ENCODE measurements at places on chromosomes 3 and 15. TPM values are rescaled to one million over a fixed set of nuclear protein-coding genes. Genes with fewer than 3 reads are reported as not detected.

DNA sequence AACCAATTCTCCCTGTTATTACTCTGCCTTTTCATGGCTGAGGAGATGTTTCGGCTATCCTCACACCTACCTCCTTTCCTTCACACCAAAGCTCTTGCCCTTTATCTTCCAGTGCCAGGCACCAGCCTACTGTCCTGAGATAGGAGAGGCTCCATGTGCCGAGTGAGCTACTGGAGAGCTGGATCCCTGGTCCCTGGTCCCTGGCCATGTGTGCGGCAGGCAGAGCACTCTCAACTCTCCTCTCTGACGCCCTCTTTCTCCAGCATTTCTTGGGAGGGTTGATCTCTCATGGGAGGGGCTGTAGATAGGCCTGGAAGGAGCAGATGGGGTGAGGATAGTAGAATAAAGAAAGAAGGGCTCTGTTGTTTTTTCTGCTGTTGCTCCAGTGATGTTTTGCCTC lies 277.1 kb upstream of the UMPS start:
- H3K27ac ChIP-seq, result no peak overlapping the region
- H3K4me1 ChIP-seq, result no peaks in the 10 kb centered on the region
- H3K36me3 ChIP-seq, result no peaks in the 10 kb centered on the region

PEX11A gene
- 4.4 TPM for polyA plus RNA-seq

DNA sequence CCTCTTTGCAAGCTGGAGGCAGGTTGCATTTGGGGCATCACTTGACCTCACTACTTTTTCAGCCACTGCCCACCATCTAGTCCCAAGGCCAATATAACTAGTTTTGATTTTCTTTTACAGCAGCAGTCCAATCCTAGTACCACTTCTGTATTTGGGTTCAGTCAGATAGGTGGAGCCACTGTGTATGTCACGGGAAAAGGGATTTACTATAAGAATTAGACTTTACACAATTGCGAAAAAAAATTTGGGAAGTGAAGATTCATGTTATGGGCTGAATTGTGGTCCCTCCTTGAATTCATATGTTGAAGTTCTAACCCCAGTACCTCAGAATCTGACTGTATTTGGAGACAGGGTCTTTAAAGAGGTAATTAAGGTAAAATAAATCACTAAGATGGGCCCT lies 37.4 kb upstream of the NMNAT3 start:
- no peaks in the 10 kb centered on the region for H3K27me3 ChIP-seq
- H3K4me1 ChIP-seq, result no peaks in the 10 kb centered on the region
- no peak for DNase-seq
- H3K36me3 ChIP-seq, result no peaks in the 10 kb centered on the region
- no peak overlapping the region for H3K27ac ChIP-seq

DNA sequence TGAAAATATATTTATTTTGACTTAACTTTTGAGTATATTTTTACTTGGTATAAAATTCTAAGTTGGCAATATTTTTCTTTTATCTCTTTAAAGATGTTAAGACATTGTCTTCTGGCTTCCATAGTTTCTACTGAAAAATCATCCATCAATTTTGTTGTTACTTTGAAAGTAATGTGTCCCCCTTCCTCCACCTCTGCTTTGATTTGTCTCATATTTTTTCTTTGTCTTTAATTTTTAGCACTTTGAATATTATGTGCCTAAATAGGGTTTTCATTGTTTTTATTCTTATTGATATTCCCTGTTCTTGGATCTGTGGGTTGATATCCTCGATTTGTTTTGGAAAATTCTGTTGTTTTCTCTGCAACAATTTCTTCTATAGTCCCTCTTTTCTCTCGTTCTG lies 157.4 kb downstream of the CD47 start:
- peaks cover 2% of the 10 kb centered on the region for H3K27me3 ChIP-seq
- H3K4me3 ChIP-seq, result no peak overlapping the region
- H3K4me1 ChIP-seq, result peaks cover under 1% of the 10 kb centered on the region
- H3K27ac ChIP-seq, result no peak overlapping the region
- DNase-seq, result no peak

IFT80 gene
- polyA plus RNA-seq, result 4.9 TPM

DNA sequence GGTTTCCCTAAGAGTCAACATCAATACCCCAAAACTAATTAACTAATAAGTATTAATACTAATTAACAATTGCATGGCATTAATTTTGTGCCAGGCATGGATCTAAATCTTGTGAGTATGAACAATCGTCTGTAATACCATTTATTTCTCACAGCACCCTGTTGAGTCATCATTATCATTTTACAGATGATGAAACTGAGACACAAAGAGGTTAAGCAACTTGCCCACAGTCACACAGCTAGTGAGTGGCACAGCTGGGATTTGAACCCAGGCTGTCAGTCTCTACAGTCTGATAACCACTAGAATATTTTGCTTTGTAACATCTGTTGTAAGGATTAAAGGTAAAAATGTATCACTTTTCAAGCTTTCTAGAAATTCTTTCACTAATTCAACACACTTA lies 423.4 kb upstream of the WNT5A start:
- H3K4me3 ChIP-seq, result no peak overlapping the region
- H3K27me3 ChIP-seq, result no peaks in the 10 kb centered on the region
- DNase-seq, result no peak

DNA sequence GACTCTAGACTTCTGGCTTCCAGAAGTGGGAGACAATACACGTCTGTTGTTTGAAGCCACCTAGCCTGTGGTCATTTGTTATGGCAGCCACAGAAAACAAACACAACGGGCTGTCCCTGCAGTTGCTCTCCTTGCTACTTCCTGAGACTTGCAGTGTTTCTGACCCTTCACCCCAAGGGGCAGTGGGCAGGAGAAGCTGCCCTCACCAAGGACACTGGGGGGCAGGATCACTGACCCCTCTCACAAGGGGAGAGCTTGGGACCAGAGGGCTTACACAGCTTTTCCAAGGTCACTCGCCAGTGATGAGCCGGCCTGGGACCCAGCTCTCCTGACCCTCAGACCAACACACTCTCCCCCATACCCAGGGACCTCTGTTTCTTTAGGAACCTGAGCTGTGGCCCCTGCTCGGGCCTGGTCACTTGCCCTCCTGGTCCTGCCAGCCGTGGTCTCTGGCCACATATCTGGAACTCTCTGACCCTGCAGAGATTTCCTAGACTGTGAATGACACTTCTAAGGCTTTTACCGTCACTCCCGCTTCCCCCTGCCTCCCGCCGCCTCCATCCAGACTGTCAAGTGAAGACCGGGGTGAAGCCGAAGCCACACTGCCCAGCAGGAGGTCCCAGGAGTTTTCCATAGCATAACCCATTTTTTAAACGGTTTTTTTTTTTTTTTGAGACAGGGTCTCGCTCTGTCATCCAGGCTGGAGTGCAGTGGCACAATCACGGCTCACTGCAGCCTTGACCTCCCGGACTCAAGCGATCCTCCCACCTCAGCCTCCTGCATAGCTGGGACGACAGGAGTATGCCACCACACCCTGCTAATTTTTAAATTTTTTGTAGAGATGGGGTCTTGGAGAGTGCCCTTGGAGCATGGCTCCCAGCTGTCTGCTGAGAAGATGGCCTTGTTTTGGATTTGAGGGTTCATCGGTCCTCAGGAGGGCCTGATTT lies 4.4 kb downstream of the ATP2B2 start:
- DNase-seq, result no peak
- no peaks in the 10 kb centered on the region for H3K36me3 ChIP-seq
- no peak overlapping the region for H3K4me3 ChIP-seq
- H3K27ac ChIP-seq, result no peak overlapping the region
- H3K4me1 ChIP-seq, result no peaks in the 10 kb centered on the region

DNA sequence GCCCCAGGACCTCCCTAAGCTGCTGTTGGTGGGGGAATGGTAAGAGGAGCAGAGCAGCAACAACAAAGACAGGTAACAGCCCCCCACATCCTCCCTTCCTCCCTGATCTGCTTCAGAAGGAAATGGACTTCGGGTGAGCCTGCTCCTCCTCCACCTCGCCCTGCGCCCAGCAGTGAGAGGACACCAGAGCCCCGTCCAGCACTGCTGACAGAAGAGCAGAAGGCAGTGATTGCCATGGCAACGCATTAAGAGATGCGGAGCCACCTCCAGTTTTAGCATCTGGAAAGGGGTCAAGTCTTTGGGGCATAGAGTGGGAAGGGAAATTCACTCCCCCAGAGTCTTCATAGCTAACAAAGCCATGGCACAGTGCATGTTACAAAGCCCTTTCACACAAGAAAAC lies 77.6 kb upstream of the HRH1 start:
- H3K27ac ChIP-seq, result no peak overlapping the region
- H3K36me3 ChIP-seq, result no peaks in the 10 kb centered on the region
- no peaks in the 10 kb centered on the region for H3K4me1 ChIP-seq
- H3K27me3 ChIP-seq, result peaks cover 2% of the 10 kb centered on the region
- DNase-seq, result no peak
- no peak overlapping the region for H3K4me3 ChIP-seq
